Stimulated activated CD8-positive, alpha-beta memory T cell treated with anti-CD3 and anti-CD28 coated beads, Interleukin-4, amount 100 ng/mL, for 1 hour (primary cell): ENCODE measurements at places on chromosomes 4 and X.

DNA sequence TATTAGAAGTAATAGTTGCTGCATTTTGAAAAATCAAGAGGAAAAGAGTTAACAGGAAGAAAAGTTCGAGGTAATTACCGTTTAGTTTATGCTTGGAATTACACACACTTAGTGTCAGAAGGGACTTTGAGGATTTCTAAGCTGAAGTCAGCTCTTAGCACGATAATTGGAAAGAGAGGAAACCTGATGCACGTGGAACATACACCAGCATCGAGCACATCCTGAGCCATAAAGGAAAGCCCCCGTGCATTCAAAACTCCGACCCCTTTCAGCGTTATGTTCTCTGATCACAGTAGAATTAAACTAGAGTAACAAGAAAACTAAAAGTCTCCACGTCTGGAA is 400 bp upstream of the PAQR3 start:
- no peak for DNase-seq

- no peak for DNase-seq
Observed at GRCh38 chr4:121053601-121054143, 18.7 kb downstream of the NDNF start.

DNA sequence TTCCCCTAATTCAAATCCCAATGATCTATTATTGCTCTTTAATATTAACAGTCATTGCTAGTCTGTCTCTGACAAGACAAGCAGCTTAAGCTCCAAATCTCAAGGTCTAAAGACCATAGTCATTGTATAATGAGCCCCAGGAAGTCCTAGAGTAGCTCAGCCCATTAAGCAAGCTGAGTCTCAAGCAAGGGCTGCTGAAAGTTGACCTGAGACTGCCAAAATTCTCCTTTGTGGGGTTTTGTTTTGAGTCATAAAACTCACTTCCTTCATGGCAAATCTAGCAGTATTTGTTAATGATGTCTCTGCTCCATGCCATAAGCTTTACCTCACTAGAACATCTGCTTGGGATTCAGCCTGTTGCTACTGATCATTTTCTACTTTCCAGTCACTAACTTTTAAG is 313.2 kb downstream of the ANTXR2 start:
- DNase-seq: no peak

- no peak for DNase-seq
Observed at GRCh38 chr4:25180524-25181131, 20.4 kb upstream of the SEPSECS start.

- no peak for DNase-seq
Observed at GRCh38 chrX:12145402-12145801, 7.1 kb downstream of the FRMPD4 start.

GRCh38 chr4:35771571-35771970 is 472.7 kb downstream of the ARAP2 start:
- no peak for DNase-seq
